ENCODE measurements at places on chromosomes 3 and 15.

GRCh38 chr15:28079313-28079969, 19.7 kb downstream of the OCA2 start:
- DNase-seq, result no peak

DNA sequence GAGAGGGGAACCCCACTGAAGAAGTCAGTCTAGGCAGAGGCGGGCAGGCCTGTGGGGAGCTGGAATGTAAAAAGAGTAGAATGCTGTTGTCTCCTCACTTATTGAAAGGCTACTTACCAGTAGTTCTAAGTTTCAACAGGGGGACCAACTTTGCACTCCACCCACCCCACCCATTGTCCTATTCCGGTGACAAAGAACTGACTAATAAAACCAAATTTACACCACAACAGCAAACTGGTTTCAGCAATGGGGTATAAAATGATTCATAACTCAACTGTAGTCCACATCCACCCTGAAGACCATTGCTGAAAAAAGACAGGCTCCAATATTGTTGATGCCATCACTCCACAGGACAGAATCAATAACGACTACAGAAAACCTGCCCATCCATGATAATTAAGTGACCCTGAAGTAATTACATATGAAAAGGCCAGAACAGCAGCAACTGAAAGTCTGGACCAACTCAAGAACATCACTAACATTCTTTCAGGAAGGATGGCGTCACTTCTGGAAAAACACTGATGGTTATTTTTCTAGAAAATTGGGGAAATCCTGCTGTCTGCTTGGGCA, 80.2 kb downstream of the ABI3BP start:
- no peak for DNase-seq

DNA sequence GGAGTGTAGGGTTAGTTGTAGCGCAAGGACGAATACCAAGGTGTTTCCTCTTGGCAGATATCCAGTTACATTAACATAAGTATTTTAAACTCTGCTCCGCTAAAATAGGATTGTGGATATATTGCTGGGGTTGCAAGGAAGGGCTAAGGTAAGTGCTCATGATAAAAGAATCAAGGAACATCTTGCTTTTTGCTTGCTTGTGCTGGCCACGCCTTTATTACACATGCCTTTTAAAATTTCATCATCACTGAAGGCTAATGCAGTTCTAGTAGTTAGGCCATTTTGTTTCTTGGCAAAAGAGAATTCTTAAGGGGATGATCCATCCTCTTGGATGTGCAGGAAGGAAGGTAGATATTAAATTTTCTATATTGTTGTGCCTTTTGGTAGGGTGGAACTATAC, 415.6 kb upstream of the TPM1 start:
- no peak for DNase-seq

- no peak for DNase-seq
These were observed 119.1 kb downstream of the TCF12 start for GRCh38 chr15:57037548-57037947.

- no peak for DNase-seq
These were observed 197.2 kb downstream of the MEIS2 start for GRCh38 chr15:36903195-36903594.

DNA sequence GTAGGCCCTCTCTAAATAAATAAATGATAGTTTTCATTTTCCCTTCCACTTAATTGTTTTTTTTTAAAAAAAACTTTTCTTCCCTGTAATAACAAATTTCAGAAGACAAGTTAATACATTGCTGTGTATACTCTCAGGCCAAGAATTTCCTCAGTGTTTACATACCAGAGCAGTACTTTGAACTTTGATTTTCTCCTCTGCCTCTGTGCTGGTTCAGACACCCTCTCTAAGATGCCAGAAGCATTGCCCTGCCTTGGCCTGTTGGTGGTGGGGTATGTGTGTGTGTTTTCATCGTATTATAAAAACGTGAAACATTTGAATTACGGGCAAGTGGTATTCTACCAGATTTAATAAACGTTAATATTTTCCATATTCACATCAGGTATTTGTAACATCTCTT, 70.1 kb downstream of the SMAD3 start:
- DNase-seq, result no peak

- DNase-seq, result no peak
These were observed 9.7 kb downstream of the RHCG start for GRCh38 chr15:89486726-89487050.

DNA sequence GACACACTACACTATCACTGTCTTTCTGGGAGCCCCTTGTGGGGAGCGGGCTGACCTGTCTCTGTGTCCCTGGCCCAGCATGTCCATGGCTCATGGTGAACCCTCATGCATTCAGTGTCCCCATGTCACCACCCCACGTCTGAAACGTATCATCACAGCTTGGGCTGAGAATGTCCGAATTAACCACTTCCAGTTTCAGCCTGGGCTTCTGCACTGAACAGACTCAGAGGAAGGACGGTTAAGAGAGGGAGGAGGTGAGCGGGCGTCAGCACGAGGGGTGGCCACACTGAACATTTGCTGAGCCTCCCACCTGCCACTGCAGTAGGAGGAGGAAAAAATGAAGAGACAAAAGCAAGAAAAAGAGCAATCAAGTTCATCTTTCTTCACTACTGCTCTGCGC, 30.5 kb downstream of the ATP2B2 start:
- DNase-seq, result no peak

Measured in HEK293T (cell line).